ENCODE measurements at places on chromosomes 13 and 19.

DNA sequence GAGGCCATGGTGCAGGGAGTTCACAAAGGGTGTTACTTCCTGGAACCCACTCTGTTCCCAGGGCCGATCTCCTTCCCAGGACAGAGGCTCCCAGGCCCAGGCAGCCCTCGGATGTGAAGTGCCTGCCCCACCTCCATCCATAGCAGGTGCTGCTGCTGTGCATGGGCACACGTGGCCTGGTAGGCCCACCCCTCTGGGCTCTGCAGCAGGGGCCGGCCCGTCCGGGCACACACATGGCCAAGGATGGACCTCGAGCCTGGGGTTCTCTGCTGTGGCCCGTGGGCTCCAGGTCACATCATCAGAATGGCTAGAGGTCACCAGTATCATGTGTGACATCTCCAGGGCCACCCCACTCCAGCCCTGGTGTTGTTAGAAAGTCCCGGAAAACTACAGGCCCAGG, 71.8 kb downstream of the GADD45B start:
- DNase-seq: no peak

- no peak for DNase-seq
Observed at GRCh38 chr13:65292488-65292901, 1937.6 kb downstream of the PCDH9 start.

GRCh38 chr19:19445911-19446361, 40.5 kb downstream of the GATAD2A start:
- DNase-seq: no peak

DNA sequence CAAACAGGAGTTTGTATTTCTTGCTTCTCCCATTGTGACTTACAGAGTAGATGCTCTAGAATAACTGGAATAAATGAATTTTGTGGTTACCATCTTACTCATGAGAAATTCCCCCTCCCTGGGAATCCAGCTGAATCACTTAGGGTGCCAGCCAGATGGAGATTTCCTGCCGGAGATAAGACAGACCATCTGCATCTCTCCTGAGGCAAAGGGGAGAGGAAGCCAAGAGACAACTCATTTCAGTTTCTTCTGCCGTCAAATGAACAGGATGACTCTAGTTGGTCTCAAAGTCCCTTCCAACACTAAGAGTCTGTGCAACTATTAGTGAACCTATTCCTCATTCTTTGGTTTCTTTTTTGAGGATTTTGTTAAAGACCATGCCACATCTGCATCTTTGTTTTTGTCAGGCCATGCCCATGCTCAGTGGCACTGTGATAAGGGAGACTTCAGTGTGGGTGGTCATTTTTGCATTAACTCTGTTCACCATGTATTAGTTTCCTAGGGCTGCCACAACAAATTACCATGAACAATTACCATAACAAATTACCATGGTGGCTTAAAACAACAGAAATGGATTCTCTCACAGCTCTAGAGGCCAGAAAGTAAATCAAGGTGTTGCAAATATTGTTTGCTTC, 112.8 kb downstream of the NDFIP2 start:
- no peak for DNase-seq

DNA sequence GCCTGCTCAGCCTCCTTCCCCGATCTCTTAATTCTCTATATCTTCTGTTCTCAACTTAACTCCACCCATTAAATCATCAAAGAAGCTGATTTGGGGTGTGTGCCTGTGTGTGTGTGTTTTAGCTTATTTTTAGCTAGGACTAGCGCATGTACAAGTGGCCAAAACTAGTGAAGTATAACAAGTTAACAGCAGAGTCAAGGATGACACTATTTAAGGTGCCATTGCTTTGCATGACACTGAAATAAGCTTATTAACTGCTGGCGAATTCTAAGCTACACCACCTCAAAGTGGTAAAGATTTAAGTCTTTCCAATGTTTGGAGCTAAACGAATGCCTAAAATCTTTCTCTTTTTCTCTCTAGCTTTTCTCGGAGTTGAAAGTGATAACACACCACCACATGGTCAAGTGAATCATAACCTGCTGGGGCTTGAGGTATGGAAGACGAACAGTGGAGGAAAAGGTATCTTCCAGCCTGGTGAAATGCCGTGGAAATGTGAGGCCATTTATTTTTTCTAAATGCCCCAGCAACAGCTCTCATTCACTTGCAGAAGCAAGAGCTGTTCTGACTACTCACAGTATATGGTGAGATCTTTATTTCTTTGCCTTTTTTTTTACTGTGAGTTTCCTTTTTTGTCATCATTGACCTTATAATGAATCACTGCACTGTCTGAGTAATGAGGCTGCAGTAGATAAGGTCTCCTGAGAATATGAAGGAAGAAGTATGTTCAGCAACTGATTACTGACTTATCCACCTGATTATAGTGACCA, 570.3 kb downstream of the PCDH9 start:
- no peak for DNase-seq

DNA sequence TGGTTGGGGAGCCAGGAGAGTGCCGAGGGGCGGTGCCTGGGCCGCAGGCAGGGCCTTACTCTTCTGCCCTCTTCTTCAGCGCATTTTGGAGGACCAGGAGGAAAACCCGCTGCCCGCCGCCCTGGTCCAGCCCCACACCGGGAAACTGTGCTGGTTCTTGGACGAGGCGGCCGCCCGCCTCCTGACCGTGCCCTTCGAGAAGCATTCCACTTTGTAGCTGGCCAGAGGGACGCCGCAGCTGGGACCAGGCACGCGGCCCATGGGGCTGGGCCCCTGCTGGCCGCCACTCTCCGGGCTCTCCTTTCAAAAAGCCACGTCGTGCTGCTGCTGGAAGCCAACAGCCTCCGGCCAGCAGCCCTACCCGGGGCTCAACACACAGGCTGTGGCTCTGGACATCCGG, 9.4 kb downstream of the PGLS start:
- DNase-seq: no peak

- DNase-seq: no peak
Observed at GRCh38 chr19:1685046-1685445, 32.6 kb upstream of the TCF3 start.

- DNase-seq: no peak
Observed at GRCh38 chr13:20968745-20969144, 66.2 kb upstream of the XPO4 start.

GRCh38 chr19:49786376-49786820, 19.6 kb downstream of the AP2A1 start:
- DNase-seq: no peak

DNA sequence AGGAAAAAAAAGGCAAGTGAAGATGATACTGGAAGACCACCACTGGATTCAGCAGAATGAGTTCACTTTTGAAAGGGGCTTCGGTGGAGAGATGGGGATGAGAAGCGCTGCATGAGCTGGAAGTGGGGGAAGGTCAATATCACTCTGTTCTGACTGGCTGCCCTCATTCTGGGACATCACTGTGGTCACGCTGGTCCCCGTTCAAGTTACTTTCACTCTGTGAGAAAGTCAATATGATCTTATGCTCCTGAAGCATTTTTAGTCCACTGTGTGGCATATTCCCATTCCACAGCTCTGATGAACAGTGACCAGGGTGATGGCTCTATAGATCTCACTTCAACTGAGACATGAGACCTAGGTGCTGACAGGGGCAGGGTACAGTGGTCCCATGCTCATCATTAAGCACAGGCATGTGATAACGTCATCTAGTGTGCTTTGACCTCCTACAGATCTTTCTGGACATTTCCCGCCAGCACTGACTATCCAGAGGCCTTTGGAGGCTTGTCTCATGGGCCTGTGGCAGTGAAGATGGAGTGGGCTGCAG, 40.2 kb upstream of the GPR183 start:
- no peak for DNase-seq

- DNase-seq: no peak
Observed at GRCh38 chr13:93305886-93306285, 79.3 kb downstream of the GPC6 start.

GRCh38 chr19:9132422-9132821, 5.7 kb upstream of the OR7G3 start:
- no peak for DNase-seq

GRCh38 chr13:69194130-69194529, 913.5 kb upstream of the ATXN8OS start:
- DNase-seq: no peak

DNA sequence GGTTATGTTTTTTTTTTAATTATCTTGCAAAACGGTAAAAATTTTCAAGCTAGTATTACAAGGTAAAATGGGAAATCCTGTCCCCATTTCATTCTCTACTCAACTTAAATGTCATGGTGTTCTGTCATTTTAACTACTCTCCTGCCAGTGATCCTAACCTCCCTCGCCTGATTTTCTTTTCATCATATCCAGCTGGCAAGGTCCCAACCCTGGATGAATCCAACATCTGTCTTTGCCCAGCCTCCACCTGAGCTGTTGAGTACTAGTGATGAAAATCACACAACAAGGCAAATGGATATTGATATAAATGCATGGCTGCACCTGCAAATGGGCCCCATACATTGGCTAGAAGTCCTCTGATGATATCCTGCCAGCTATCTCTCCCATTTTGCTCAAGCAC, 6.9 kb upstream of the CDK8 start:
- no peak for DNase-seq

GRCh38 chr19:45413497-45413896, 7.1 kb downstream of the POLR1G start:
- no peak for DNase-seq

DNA sequence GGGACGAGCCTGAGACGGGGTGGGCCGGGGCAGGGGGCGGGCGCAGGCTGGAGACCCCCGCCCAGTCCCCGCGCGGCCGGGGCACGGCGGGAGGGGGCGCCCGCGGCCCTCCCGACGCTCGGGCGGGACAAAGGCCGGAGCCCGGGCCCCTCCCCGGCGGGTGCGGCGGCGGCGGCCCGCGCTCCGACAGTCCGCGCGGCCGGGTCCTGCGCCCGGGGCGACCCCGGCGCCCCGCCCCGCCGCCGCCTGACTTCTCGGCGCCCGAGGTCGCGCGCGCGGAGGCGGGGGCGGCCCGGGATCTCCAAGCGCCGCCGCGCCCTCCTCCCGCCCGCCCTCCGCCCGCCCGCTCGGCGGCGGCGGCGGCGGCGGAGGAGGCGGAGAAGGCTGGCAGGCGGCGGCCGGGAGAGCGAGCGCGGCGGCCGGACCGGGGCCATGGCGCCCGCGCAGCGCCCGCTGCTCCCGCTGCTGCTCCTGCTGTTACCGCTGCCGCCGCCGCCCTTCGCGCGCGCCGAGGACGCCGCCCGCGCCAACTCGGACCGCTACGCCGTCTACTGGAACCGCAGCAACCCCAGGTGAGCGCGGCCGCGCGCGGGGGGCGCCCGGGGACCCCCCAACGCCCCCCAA, at the start of gene EFNA2:
Gene EFNA2 (plus strand): TSS at position 137 of the 624 bp plus-strand sequence. CDS start 296 bp downstream, at position 433.
- DNase-seq: no peak

- peak; percentile 41 for DNase-seq
Observed at GRCh38 chr19:4310247-4311121, 6.1 kb downstream of the FSD1 start.

GRCh38 chr19:40154121-40154680, 37.0 kb upstream of the MAP3K10 start:
- no peak for DNase-seq

- peak; percentile 97 for DNase-seq
Observed at GRCh38 chr19:45641274-45642105, 2.3 kb upstream of the EML2 start.

GRCh38 chr13:86193281-86193680, 394.1 kb upstream of the SLITRK6 start:
- no peak for DNase-seq

DNA sequence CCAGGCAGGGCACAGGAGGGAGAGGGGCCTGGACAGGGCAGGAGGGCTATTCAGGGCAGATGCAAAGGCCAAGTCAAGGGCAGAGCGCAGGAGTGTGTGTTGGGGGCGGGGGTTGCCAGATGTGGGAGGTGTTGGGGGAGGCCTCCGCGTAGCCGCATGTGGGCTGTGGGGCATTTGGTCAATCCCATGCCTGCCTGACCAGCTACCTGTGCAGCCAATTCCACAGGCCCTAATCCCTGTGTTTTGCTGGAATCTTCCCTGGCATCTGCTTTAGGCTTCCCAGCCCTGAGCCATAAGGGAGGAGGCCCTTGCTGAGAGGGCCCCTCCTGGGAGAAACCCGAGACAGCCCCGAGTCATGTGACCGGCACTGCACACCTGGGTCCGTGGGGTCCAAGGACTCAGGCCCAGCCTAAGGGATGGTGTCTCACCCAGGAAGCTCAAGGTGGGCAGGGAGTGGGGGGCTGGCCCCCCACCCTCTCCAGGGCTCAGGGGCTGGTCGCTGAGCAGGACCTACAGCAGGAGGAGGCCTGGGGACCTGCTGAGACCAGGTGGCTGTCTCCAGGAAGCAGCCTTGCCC, 20.3 kb downstream of the RFX1 start:
- no peak for DNase-seq

DNA sequence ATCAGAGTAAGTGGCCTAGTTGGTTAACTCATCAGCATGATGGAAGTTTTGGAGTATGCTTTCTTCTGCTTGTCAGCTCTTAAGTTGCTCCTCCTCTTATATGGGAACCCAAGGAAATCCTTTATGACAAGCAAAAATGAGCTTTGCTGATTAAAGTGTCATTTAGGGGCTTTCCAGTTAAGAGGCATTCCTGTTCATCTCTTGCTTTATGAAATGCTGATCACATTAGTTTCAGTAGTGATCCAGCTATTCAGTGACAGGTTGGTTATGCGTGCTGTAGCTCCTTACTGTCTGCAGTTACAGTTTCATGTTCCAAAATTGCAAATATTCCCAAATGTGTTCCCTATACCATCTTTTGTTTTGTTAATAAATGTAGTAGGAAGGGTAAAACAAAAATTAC, 146.6 kb downstream of the CDK8 start:
- DNase-seq: no peak

GRCh38 chr13:33411312-33411711, 125.8 kb upstream of the STARD13 start:
- no peak for DNase-seq

- DNase-seq: no peak
Observed at GRCh38 chr19:39047073-39047472, 14.7 kb upstream of the FBXO27 start.

- DNase-seq: no peak
Observed at GRCh38 chr13:29819143-29819542, 31.3 kb downstream of the UBL3 start.

GRCh38 chr13:32211813-32212212, 103.3 kb downstream of the ZAR1L start:
- DNase-seq: no peak

DNA sequence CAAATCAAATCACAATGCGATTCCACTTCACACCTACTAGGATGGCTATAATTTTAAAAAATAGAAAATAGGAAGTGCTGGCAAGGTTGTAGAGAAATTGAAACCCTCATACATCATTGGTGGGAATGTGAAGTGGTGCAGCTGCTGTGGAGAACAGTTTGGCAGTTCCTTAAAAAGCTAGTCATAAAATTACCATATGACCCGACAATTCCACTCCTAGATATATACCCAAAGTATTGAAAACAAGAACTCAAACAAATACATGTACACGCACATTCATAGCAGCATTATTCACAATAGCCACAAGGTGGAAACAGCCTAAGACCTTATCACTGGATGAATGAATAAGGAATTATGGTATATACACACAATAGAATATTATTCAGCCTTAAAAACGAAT, 12.0 kb downstream of the HMGB1 start:
- DNase-seq: no peak

GRCh38 chr19:15812060-15812722, 3.3 kb downstream of the OR10H1 start:
- DNase-seq: no peak

DNA sequence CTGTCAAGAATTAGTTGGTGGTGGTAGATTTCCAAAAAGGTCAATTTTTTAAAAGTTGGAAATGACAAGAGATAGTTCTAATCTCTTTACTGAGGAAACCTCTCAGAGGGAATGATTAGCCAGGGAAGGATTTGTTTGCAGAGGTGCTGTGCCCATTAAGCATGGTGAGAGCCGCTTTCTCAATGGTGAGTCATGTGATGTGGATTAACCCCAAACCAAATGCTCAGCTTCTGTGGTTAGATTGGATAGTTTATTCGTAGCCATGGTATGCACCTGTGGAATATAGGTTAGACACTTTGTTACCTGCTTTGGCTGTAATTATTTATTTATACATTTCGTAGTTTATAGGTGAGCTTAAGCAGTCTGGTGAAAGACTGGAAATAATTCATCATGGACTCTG, 7.1 kb downstream of the HNRNPM start:
- DNase-seq: no peak

All from iPS DF 6.9 (cell line).